ENCODE measurements at places on chromosomes 7 and 10. TPM values are rescaled to one million over a fixed set of nuclear protein-coding genes. Genes with fewer than 3 reads are reported as not detected.

GRCh38 chr10:23648618-23649017 is 209.7 kb downstream of the OTUD1 start:
- no peak for DNase-seq

GRCh38 chr7:28161331-28161730 is 19.3 kb downstream of the JAZF1 start:
- DNase-seq, result no peak

The ACBD7 gene
- total RNA-seq, result 2.2 TPM

DNA sequence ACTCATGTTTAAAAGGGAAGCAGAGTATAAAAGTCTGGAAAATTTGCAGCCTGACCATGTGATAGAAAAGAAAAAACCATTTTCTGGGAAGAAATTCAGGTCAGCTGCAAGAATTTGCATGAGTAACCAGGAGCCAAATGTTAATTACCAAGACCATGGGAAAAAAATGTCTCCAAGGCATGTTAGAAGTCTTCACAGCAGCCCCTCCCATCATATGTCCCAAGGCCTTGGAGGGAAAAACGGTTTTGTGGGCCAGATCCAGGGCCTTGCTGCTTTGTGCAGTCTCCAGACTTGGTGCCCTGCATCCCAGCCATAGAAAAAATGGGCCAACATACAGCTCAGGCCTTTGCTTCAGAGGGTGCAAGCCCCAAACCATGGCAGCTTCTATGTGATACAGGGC is 1019.6 kb upstream of the SORCS1 start:
- no peak for DNase-seq

DNA sequence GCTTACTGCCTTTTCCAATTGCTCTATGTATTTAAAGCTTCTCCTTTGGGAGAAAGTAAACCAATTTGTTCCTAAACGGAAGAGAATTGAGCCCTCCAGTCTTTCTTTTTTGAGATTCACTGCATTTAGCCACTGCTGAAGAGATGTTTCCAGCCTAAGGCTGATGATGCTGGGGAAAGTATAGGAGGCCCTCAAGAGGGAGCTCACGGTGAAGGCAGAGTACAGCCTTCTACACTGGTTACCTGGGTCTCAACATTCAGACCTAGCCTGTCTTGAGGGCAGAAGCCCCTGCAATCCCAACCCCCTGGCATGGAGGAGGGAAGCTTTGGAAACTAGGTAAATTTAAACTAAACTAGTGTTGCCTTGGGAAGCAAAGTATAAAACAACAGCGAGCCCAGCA is 316.7 kb upstream of the TPK1 start:
- no peak for DNase-seq

DNA sequence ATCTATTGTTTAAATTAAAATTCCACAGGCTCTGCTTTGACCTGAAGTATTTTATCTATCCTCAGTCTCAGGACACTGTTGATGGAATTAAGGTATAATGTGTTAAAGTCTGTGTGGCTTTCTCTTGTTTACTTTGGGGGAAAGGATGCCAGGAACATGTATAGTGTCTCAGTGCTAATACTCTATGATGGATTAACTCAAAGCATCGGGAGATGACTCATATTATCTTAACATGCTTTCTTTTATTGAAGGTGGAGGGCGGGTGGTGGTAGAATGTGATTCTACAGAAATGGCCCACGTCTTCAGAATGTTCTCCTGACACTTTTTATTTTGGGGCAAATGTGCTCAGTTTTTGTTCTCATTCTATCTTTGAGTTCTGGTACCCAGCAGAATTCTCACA is 189.0 kb downstream of the ANKRD30A start:
- DNase-seq, result no peak
